ENCODE measurements at places on chromosomes 12 and 14.

- no peaks in the 10 kb centered on the region for H3K36me3 ChIP-seq
- DNase-seq = no peak
- no peaks in the 10 kb centered on the region for H3K27me3 ChIP-seq
- H3K27ac ChIP-seq = peak overlapping the region; percentile 3
- H3K4me3 ChIP-seq = no peak overlapping the region
- H3K4me1 ChIP-seq = peaks cover 38% of the 10 kb centered on the region
These were observed 9.4 kb downstream of the PSMB5 start for GRCh38 chr14:23025151-23025814.

- H3K27ac ChIP-seq = no peak overlapping the region
- no peaks in the 10 kb centered on the region for H3K36me3 ChIP-seq
- DNase-seq = no peak
- H3K4me1 ChIP-seq = no peaks in the 10 kb centered on the region
These were observed 59.7 kb upstream of the MAX start for GRCh38 chr14:65162031-65162430.

GRCh38 chr12:121826318-121827150 is 22.7 kb downstream of the SETD1B start:
- no peak for DNase-seq
- no peaks in the 10 kb centered on the region for H3K36me3 ChIP-seq
- H3K27ac ChIP-seq = no peak overlapping the region
- H3K4me1 ChIP-seq = no peaks in the 10 kb centered on the region
- H3K27me3 ChIP-seq = no peaks in the 10 kb centered on the region

DNA sequence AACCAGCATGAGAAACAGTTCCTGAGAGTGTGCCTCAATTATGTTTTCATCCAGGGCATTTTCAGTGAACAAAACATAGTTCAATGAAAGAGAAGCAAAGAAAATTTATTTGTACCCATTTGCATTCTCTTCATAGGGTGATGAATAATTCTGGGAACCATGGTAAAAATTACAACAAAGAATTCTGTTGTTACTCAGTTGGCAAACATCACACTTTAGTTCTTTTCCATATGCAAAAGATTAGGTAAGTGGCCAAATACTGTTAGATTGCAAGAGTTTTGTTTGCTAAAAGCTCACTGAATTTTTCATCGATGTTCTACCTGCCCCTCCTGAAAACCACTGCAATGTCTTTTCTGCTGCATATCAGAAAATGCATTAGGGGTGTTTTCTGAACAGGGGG is 132.4 kb upstream of the RGS6 start:
- H3K27ac ChIP-seq = no peak overlapping the region
- no peaks in the 10 kb centered on the region for H3K4me1 ChIP-seq
- H3K36me3 ChIP-seq = no peaks in the 10 kb centered on the region
- no peak overlapping the region for H3K4me3 ChIP-seq

DNA sequence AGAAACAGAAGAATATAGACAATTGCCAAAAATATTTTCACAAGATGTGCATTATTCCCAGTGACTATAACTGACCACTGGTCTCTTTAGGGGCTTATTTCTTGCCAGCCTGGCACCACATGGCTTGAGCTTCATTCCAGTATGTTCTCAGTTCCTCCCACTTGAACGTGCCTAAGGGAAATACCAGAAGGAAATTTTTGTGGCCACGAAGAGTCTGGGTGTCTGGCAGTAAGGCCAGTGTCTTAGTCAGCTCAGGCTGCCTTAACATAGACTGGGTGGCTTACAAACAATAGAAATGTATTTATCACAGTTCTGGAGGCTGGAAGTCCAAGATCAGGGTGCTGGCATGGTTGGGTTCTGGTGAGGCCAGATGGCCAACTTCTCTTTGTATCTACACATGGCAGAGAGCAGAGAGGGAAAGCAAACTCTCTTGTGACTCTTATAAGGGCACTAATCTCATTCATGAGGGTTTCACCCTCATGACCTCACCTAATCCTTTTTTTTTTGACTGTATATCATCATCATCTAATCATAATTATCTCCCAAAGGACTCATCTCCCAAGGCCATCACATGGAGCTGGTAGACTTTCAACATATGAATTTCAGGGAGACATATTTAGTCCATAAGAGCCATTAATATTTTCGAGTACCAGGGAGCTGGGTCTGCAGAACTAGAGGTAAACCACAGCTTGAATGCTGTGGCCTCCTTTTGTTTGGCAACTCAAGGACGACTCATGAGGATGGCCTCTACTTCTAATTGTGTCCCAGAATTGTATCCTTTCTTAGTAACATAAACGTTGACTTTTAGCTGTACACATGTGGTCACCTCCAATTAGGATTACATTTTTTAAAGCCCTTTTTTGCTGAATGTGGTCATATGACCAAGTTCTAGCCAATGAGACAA is 5.1 kb upstream of the SMOC1 start:
- no peaks in the 10 kb centered on the region for H3K36me3 ChIP-seq
- no peak for DNase-seq
- no peak overlapping the region for H3K4me3 ChIP-seq
- peaks cover 9% of the 10 kb centered on the region for H3K4me1 ChIP-seq
- no peaks in the 10 kb centered on the region for H3K27me3 ChIP-seq

DNA sequence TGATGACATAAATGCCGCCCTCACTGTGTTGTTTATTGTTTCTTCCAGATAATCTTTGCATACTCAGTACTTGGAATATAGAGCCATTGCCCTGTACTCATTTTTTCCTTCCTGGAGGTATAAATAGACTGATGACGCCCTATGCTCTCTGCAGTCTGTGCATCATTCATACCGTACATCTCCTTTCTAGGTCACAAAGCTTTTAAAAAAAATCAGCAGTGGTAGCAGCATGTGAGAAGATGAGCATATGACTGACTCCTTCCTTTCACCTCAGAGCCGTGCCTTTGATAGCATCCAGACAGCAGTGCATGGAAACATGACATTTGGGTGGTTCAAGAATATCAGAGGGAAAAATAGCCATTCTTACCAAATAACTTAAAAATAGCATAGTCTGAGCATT is 77.3 kb downstream of the PDE3A start:
- H3K27me3 ChIP-seq = no peaks in the 10 kb centered on the region
- H3K27ac ChIP-seq = no peak overlapping the region
- DNase-seq = no peak
- H3K4me3 ChIP-seq = no peak overlapping the region
- H3K4me1 ChIP-seq = peaks cover 28% of the 10 kb centered on the region

DNA sequence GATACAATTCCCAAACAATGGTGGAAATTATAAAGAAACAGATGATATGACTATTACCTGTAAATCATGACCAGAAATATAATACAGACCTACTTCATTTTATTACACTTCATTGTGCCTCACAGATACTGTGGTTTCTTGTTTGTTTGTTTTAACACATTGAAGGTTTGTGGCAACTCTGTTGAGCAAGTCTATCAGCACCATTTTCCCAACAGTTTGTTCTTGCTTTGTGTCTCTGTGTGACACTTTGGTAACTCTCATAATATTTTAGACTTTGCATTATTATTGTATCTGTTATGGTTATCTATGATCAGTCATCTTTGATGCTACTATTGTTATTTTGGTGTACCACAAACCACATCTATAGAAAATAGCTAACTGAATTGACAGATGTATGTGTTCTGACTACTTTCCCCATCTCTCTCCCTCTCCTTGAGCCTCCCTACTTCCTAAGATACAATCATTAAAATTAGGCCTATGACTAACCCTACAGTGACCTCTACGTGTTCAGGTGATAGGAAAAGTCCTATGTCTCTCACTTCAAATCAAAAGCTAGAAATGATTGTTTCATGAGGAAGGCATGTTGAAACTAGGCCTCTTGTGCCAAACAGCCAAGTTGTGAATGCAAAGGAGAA is 49.1 kb downstream of the FBXO33 start:
- H3K4me3 ChIP-seq = no peak overlapping the region
- H3K27ac ChIP-seq = no peak overlapping the region
- peaks cover under 1% of the 10 kb centered on the region for H3K4me1 ChIP-seq
- no peaks in the 10 kb centered on the region for H3K27me3 ChIP-seq
- no peak for DNase-seq

- H3K4me3 ChIP-seq = no peak overlapping the region
- no peaks in the 10 kb centered on the region for H3K36me3 ChIP-seq
- H3K27me3 ChIP-seq = no peaks in the 10 kb centered on the region
- DNase-seq = no peak
These were observed 53.4 kb downstream of the METTL25 start for GRCh38 chr12:82411546-82412230.

GRCh38 chr14:80350707-80351106 is 139.4 kb upstream of the DIO2 start:
- H3K27me3 ChIP-seq = no peaks in the 10 kb centered on the region
- no peaks in the 10 kb centered on the region for H3K36me3 ChIP-seq
- no peak overlapping the region for H3K27ac ChIP-seq

GRCh38 chr14:93034671-93034994 is 81.1 kb downstream of the ITPK1 start:
- H3K36me3 ChIP-seq = no peaks in the 10 kb centered on the region
- no peaks in the 10 kb centered on the region for H3K27me3 ChIP-seq
- no peak for DNase-seq

GRCh38 chr14:22122829-22123560 is 449.4 kb upstream of the OR4E1 start:
- peaks cover 29% of the 10 kb centered on the region for H3K27me3 ChIP-seq
- no peaks in the 10 kb centered on the region for H3K4me1 ChIP-seq
- no peak overlapping the region for H3K27ac ChIP-seq

DNA sequence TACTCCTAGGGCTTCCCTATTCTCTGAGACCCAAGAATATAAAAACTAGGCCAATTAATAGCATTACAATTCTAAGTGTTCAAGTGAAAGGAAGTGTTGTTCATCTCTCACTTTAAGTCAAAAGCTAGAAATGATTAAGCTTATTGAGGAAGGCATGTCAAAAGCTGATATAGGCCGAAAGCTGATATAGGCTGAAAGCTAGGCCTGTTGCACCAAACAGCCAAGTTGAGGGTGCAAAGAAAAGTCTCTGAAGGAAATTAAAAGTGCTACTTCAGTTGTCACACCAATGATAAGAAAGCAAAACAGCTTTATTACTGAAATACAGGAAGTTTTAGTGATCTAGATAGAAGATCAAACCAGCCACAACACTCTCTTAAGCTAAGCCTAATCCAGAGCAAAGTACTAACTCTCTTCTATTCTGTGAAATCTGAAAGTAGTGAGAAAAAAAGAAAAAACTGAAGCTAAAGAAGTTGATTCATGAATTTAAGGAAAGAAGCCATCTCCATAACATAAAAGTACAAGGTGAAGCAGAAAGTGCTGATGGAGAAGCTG is 68.9 kb downstream of the SLC6A15 start:
- no peak overlapping the region for H3K4me3 ChIP-seq
- no peak overlapping the region for H3K27ac ChIP-seq
- DNase-seq = no peak

DNA sequence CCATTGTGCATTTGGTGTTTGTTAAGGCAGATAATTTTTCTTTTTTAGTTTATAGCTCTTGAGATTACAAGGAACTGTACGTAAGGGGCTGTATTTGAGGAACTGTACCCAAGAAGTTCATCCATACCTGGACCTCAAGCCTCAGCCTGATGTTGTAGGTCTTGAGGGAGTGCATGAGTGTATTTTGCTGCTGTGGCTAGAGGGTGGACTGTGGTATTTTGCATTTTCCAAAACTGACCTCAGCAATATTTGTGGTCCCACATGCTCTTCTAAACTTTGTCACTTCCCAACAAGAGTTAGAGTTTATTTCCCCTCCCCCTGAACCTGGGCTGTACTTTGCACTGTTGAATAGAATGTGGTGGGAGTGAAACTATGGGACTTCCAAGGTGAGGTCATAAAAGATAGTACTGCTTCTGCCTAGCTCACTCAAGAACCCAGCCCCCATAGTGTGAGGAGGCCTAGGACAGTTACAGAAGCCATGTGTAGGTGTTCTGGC is 42.2 kb upstream of the FBXO33 start:
- no peaks in the 10 kb centered on the region for H3K36me3 ChIP-seq
- no peaks in the 10 kb centered on the region for H3K27me3 ChIP-seq
- no peak overlapping the region for H3K27ac ChIP-seq
- DNase-seq = no peak

DNA sequence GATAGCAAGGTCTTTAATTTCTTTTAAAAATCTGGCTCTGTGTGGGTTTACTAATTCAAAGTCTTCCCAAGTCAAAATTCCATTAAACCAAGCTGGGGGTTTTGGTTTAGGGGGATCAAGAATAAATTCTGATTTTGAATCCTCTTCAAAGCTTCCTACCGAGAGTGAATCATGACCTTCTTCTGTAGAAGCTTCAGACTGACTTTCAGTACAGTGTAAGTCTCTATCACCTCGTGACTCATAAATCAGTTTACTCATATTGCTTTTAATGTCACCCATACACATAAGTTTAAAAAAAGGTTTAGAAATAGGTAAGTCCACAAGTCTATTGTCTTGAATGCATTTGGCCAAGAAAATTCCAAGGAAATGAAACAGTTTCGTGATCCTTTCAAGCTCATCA is 80.6 kb upstream of the STRN3 start:
- no peak overlapping the region for H3K27ac ChIP-seq
- H3K27me3 ChIP-seq = no peaks in the 10 kb centered on the region
- H3K4me1 ChIP-seq = no peaks in the 10 kb centered on the region
- H3K4me3 ChIP-seq = no peak overlapping the region
- peaks cover 50% of the 10 kb centered on the region for H3K36me3 ChIP-seq
- no peak for DNase-seq

DNA sequence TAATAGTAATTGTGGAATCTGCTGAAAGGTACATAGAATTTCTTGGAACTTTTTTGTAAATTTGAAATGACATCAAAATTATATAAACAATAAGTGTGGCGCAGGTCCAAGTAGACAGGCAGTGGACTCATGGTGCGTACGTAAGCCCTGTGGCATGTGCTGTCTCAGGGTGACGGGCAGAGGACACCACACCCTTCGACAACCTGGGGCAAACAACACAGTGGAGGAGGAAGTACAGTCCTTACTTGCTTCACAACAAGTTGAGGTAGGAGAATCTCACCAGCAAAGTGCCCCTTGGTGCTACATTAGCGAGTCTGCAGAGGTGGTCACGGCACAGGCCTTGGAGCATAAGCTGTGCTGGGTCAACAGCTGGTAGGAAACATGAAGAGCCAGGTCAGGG is 180.9 kb downstream of the AEBP2 start:
- H3K36me3 ChIP-seq = no peaks in the 10 kb centered on the region
- DNase-seq = no peak
- H3K27me3 ChIP-seq = no peaks in the 10 kb centered on the region
- no peaks in the 10 kb centered on the region for H3K4me1 ChIP-seq

DNA sequence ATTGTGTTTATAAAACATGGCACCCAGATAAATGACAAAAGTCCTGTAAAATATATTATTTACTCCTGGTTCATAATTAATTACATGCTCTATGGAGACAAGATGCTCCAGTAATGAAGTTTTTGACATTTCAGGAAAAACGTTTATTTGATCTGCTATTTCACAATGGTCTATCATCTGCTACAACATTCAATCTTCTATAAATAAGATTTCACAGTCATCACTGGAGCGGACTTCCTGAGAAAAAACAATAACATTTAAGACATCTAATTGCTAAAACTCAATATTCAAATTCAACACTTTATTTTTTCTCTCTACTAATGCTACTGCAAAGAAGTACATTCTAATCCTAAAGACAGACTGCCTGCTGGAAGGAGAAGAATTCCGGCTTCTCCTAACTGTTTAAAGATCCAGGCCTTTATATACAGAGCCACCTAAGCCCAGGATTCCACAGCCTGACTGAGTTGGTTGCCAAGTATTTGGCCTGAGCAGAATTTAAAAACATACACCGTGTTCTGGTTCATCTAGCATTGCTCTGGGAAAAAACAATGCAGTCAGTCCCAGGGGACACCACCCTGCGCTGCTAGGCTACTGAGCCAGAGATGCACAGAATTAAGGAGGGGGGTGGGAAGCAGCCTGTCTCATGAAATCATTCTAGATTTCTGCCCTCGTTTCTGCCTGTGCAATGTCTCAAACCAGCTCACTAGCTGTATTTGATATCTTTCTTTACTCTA is 58.0 kb downstream of the TMTC1 start:
- no peak overlapping the region for H3K27ac ChIP-seq
